ENCODE measurements at places on chromosomes 6 and 20.

GRCh38 chr6:117771403-117771802 is 96.1 kb downstream of the NUS1 start:
- DNase-seq = no peak

- no peak for DNase-seq
Observed at GRCh38 chr6:56246881-56247653, at the start of gene COL21A1. Gene COL21A1 (minus strand): TSS chr6:56247580. CDS start chr6:56182618, 64,962 bp downstream.

DNA sequence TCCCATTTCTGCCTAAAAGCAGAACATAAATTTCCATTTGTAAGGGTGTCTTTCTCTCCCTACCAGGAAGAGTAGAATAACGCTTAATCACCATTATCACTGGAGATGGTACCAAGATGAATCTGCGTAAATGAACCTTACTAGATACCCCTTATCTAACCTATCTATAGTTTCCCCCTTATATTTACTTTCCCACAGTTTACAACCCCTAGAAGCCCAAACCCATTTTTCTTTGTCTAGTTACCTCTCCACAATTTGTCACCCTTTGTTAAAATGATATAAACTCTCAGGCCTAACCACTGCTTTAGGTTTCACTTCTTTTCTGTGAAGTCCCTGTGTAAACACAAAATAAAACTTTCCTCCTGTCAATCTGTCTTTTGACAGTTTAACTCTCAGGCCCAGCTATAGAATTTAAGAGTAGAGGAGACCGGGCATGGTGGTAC is 45.5 kb downstream of the PCNA start:
- no peak for DNase-seq

- DNase-seq = no peak
Observed at GRCh38 chr20:42276718-42277602, 658.8 kb upstream of the CHD6 start.

DNA sequence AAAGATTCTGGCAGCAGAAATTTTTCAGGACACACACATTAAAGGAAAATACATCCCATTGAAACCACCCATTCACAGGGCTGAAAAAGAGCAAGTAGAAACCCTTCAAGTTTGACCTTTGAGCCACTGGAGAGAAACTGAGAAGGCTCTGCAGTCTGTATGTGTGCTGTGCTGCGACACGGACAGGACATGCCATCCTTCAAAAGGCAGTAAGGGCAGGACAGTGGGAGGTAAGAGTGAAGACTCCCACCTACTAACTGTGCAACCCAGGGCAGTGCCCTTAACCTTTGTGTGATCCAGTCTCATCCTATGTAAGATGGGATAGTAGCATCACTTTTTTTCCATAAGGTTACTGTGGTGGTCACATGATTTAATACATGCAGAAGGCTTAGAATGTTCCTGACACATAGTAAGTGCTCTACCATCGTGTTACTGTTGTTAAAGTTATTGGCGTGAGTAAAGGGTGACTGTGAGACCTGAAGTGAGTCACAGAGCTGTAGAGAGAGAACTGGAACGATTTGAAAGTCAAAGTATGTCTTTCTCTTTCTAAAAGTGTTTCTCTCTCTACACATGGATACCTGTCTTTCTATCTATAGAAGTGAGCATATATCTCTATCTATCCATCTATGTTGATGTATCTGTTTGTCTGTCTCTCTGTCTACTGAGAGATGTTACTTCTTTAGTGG is 153.7 kb upstream of the OLIG3 start:
- no peak for DNase-seq

DNA sequence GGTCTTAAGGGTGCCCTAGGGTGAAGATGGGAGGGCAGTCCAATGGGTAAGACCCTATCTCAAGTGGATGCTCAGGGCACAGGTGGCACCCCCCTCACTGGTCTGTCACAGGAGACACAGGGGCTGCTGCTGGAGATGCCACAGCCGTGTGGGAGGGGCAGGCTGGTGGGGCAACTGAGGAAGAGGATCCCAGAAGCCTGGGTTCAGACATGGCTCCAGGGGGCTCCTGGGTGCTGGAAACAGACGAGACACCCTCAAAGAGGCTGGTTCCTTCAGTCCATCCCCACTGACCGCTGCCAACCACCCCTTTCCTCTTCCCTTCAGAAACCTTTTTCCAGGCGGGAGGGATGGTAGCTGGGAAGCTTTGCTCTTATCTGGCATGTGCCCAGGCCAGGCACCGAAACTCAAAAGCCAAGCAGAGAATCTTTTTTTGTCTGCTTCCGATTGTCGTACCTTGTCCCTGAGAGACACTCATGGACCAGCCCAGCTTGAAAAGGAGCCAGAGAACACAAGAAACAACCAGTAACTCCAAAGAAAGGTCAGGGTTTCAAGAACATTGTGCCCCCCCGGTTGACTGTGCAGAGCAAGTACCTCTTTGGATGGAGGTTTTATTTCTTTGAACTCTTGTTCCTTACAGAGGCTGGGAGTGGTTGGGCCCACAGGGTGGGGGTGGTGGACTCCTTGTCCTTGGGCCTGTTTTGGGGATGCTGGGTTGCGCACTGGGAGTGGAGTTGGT is 28.5 kb upstream of the EMILIN3 start:
- no peak for DNase-seq

- no peak for DNase-seq
Observed at GRCh38 chr6:37940074-37940847, 120.7 kb downstream of the ZFAND3 start.

GRCh38 chr6:13491538-13491937 is 4.1 kb upstream of the GFOD1 start:
- no peak for DNase-seq

DNA sequence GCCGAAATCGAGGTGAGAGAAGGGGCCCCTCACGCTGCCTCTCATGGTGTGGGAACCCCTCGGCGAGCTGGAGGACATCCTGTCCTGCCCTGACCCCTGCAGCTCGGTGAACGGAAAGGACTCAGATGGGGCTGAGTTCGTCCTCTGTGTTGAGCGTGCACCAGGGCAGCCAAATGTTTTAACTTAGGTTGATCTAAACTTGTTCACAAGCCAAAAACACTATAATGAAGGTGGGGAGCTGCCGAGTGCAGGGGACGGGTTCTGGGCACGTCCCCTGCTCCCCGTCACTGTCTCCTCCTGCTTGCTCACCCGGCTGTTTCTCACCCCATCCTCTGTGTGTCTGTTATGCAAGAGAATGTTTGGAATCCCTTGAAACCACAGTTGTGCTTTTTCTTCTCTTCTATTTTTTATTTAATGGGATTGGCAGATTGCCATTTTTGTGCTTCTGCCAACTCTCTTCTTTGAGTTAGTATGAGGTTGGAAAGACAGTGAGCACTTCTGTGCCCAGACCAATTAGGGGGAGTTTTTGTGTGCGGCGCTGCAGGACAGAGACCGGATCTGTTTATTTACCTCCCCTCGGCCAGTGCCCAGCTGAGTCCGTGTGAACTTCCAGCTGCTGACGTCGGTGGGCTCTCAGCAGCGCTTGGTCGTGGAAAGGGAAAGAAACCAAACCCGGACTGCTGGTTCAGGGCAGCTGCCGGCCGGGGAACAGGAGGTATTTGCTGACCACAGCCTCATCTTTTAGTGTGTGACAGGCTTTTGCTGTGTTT is 158.1 kb downstream of the DTNBP1 start:
- DNase-seq = no peak

DNA sequence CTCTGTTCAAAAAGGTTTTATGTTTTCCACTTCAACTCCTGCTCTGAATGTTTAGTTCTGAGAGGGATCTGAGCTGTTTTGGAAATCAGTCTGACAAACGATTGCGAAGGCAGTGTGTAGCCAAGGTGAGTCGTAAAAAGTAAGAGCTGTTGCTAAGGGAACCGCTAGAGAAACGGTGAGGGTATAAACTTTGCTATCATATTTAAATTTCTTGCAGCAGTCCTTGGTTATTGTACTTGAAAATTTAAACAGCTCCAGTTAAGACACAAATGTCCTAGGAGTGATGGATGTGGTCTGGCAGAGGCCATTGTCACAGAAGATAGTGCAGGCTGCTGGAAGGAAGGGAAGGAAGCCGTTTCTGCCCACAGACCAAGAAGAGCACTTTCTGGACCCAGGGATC is 64.9 kb upstream of the CITED2 start:
- no peak for DNase-seq

DNA sequence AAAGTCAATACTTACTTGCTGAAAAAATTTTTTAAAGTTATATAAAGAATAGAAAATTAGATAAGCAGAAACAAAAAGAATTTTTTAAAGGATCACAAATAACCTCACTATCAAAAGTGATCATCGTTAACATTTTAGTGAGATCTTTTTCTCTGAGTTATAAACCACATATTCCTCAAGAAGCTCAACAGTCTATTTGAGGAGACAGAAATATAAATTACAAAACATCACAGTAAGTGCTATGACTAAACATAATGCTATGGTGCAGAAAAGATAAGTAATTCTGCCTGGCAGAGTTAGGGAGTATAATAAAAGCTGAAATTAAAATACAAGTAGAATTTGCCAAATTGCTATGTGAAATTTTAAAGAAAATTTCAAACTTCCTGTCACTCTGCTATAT is 226.7 kb downstream of the LMBRD1 start:
- DNase-seq = no peak

DNA sequence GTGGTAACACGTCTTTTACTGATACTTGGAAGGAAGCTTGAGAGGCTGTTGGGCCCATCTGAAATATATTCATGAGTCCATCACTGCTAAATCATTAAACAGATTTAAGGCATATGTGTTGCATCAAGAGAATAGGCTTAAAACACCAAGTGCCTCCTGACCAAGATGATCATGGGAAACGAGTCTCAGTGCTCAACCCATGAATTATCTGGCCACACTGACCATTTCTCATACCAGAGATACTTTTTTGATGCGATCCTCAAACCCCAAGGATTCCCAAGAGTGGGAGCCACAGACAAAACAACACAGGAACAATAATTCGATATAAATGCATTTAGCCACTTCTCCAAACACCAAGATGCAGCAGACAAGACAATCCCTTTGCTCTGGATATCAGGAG is 17.2 kb downstream of the HEY2 start:
- DNase-seq = no peak

DNA sequence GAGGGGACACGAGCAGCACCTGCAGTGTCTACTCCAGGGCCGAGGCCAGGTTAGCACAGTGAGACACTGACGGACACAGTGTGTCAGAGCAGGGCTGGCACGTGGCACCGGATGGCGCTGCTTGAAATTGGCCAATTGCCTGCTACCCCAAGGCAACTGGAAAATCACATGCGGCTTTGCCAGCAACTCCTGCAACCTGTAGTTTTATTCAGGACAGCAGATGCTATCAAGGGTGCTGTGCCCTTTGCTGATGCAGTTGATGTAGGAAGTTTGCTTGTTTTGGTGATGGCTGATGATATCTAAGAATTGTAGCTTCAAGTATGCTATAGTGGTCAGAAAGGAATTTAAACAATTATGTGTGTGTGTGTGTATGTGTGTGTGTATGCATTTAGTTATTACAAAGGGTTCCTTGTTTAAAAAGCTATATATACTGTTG is 25.9 kb downstream of the RIN2 start:
- DNase-seq = no peak

DNA sequence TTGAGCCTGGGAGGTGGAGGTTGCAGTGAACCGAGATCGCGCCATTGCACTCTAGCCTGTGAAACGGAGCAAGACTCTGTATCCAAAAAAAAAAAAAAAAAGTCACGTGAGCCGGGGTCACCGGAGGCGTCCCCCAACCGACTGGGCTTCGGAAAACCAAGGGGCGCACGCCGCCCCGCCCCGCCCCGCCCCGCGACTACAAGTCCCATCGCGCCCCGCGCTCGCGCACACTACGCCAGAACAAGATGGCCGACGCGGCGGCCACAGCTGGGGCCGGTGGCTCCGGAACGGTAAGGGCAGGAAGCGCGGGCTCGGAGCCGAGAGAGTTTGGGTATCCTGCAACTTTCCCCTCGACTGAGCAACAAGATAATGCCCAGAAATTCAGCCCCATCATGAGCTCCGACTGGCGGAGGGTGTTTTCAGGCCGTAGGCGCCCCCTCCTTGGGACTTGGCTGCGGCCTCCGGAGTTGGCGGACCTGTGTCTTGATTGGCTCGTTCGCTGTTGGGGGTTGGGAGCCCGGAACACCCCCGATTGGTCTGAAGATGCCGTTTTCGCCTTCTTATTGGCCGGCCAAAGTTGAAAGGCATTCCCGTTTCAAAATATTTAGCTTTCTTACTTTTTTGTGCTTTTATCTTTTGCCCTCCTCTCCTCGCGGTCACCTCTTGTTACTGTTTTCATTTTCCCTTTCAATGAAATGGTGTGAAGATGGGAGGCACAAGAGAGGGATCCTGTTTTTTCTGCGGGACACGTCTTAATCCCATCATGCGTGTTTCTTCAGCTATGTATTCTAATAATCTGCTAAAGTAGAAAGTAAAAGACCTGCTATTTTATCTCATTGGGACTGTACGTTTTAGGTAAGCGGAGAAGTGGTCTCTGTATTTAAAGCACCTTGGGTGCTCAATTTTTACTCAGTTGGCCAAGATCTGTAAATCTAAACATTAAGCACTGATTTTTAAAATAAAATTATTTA is at the start of gene TAF8:
TAF8 (plus strand) TSS at position 228 of the 971 bp plus-strand sequence; CDS start at position 246, 18 bp downstream.
- DNase-seq = peak; percentile 90

- DNase-seq = no peak
Observed at GRCh38 chr20:16327606-16328005, 245.6 kb downstream of the KIF16B start.

Measured in activated naive CD8-positive, alpha-beta T cell treated with anti-CD3 and anti-CD28 coated beads for 36 hours (primary cell).